Renal cortical epithelial cell (primary cell): ENCODE measurements at places on chromosomes 11 and 22.

GRCh38 chr11:453564-453963 lies 3.5 kb downstream of the PTDSS2 start:
- DNase-seq = no peak

GRCh38 chr11:117300283-117300663 lies 9.1 kb downstream of the BACE1-AS start:
- peak; percentile 48 for DNase-seq

DNA sequence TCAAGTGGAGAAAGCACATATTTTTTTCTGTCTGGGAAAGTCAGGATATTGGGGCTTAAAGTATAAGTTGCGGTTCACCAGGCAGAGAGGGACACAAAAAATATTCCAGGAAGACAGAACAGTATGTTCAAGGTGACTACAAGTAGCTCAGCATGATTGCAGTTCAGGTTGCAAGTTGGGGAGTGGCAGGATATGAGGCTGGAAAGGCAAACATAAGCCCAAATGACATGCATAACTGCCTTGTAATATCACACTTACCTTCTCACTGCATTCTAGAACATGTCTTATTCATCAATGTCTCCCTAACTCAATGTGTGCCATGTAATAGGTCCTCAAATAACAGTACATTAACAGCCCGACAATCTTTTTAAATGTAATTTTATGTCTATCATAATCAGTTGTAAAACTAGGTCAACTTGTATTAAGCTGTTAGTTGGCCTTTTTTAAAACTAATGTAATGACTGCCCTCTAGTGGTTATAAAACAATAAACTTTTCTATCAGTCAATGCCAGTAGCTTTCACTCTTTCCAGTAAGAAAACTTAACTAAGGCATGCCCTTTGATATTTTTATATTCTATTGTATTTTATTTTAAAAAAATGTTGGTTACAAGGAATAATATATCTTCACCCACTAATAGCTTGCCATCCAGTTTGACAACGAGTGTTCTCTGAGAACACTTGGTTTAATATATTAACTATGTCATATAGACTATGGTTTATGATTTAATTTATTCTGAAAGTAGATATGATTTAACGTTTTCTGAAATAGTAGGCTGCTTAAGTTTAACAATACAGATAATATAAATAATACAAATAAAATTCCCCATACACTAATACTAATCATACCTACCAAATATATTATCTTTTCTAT lies 39.4 kb upstream of the CFAP300 start:
- peak; percentile 78 for DNase-seq

GRCh38 chr11:117475716-117476530 lies 148.3 kb downstream of the CEP164 start:
- DNase-seq = no peak

DNA sequence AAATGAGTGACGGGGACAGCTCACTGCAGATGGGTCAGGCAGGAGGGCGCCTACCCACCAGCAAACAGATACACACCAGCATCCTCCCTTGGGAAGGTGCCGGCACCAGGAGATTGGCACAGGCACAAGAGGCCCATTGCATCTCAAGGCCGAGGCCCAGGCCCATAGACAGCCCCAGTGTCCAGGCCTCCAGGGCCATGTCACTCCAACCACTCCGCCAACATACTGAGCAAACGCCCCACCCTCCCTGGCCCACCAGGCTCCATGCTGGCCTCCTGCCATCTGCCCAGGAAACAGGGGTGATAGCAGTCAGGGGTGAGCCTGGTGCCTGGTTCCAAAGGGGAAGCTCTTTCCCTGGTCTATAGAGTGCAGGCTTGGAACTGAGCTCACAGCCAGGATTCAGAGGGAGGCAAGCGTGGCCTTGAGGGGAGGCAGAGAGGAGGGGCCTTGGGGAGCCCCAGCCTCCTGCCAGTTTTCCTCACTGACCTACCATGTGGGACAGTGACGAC lies 34.7 kb downstream of the PISD start:
- DNase-seq = no peak

DNA sequence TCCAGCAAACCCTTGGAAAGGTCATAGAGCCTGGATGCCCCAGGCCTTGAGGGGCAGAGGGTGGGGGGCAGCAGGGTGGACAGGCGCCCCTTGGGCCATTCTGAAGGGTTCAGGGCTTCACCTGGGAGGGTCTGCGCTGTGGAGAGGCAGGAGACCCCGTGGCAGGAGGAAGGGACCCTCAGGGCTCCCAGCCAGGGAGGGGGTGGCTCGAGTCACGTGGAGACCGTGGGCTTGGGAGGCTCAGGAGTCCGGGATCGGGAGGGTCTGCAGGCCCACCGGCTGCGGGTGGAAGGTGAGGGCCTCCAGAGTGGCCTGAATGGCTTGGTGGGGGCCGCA lies 48.5 kb upstream of the A4GALT start:
- no peak for DNase-seq

DNA sequence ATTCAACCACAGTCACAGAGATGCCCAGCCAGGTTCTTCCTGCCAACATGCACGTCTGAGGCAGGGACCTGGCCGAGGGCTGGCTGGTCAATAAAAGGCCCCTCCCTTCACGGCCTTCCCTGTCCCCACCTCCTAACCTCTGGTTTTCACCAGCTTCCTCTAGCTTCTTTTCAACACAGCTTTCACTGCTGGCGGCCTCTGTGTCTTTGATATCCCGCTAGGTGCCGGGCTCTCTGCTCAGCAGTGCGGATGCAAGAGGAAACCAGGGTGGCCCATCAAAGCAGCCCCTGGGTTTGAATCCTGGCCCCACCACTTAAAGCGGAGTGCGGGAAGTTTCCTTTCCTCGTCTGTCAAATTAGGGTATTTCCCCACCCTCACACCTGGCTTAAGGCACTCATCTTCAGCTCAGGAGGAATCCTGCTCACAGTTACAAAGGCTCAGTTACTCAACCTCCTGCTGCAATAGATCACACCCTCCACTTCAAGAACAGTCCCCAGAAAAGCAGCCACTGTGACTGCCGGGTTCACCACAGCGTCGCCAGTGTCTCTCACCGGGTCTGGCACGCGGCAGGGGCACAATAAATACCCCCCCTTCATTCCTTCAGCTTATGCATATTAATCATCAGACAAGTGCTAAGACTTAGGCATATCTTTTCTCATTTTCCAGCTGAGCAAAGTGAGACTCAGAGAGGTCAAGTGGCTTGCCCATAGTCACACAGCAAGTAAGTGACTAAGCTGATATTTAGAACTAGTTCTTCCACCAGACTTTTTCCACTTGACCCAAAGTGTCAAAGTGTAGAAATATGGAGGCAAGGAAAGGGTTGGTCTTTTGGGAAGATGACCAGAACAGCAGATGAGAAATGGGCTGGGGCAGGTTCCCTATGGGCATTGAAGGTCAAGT lies 45.7 kb downstream of the TXN2 start:
- DNase-seq = no peak

DNA sequence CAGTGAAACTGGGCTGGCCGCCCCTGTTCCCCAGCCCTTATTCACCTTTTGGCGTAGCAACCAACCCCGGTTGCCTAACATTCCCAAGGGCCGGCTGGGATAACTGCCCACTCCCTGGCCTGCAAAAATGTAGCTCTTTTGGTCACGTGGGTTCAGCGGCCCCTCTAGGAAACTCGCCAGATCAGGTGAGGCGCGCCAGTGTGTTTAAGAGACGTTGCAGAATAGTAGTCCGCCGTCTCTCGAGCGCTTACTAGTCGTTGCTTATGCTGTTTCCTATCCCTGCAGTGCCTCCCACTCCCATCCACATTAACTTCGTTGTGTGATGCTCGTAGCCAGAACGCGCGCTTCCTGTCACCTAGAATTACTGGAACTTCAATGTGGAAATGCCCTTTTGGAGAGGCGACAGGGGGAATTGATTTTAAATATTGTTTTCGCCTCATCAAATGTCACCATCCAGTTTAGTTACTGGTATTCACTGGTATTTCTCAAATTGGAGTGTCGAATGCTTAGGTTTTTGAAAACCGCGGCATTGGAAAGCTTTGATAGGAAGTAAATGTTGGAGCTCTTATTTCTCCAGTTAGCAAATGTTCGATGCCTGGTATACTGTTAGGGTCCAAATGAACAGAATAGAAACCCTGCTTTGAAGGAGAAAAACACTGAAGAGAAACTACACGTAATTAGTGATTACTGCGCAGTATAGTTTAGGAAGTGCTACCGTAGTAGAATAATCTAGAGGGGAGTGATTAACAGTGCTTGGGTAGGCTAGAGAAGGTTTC lies 823 bp downstream of the CEP57 start:
- peak; percentile 65 for DNase-seq

DNA sequence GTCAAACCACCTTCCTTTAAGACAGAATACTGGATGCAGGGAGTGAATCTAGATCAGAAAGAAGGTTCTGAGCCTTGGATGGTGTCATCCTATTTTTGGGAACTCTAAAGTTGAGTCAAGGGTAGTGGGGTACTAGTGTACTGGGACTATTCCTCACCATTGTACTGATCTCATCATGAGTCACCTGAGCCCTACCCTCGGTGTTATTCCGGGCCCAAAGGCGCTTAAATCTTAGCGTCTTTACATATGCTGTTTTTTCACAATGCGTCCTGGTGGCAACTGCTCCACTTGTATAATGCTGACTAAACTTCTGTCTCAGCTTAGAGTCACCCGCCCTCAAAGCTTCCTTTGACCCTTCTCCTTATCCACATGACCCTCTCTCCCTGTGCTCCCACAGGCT lies 25.3 kb upstream of the PATE1 start:
- no peak for DNase-seq

DNA sequence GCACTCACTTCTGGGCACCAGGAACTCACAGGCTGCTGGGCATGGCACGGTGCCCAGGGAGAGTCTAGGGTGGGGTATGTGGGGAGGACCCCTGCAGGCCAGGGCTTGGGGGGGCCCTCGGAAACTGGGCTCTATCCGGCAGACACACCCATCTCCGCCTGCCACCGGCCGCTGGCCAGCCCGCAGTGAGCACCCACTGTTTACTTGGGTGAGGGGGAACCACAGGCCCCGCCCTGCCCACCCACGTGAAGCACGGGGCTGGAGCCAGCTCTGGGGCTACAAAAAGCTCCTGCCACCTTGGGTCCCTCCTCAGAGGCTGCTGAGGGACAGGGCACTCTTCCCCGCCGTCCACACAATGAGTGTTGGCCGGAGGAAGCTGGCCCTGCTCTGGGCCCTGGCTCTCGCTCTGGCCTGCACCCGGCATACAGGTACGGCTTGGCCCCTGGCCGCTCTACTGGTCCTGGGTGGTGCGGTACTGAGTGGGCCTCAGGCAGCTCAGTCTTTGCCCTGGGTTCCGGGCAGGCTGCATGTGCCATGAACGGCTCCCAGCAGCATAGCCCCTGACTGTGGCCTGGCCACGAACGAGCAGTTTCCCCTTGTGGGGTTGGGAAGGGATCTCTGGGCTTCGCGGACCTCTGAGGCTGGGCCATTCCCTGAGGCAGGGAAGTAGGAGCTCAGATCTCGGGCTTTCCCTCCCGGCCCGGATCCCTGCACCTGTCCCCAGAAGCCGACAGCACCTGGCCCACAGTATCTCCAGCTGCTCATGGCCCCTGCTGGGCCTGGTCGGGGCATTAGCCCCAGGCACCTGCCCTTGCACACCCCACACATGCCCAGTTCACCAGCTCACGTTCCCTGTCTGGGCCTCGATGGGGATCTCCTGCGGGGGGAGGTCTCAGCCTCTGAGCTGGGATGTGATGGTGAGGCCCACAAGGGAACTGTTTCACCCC lies at the start of gene MUC5AC:
Gene MUC5AC (plus strand): TSS at position 309 of the 947 bp plus-strand sequence. CDS start 47 bp downstream, at position 356.
- no peak for DNase-seq

DNA sequence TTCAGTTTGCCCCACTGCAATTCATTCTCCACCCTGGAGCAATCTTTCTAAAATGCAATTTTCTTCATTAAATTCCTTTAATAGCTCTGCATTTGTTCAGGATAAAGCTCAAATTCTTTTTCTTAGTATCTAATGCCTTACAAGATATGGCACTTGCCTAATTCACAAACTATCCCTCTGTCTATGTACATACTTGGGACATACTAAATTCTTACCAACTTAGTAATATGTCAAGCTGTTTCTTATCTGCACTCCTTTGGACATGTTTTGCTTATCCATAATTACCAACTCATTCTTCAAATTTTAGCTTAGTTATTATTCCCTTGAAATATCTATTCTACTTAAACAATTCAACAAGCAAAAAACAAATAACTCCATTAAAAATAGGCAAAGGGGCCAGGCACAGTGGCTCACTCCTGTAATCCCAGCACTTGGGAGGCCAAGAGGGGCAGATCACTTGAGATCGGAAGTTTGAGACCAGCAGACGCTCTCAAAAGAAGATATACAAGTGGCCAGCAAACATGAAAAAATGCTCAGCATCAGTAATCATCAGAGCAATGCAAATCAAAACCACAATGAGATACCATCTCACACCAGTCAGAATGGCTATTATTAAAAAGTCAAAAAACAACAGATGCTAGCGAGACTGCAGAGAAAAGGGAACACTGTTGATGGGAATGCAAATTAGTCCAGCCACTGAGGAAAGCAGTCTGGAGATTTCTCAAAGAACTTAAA lies 96.9 kb downstream of the FAM76B start:
- no peak for DNase-seq

DNA sequence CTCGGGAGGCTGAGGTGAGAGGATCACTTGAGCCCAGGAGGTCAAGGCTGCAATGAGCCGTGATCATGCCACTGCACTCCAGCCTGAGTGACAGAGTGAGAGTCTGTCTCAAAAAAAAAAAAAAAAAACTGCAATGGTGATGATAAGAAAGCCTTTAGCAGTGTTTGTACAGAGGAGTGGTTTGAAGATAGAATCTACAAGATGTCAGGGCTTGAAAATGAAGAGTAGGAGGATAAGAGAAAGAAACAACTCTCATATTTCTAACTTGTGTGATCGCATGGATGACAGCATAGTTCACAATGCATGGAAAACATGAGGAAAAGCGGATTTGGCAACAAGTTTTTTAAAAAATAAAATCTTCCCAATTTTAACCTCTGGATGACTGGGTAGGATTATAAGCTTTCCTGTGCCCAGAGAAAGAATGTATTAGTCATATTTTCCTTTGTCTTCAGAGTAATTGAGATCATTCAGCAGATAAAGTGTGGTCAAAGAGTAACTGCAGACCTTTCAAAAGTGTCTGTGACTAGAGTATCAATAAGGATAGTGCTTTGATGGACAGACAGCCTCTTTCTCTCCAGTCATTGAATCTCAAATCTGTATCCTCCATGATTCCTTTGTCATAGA lies 328.1 kb downstream of the CASP12 start:
- DNase-seq = peak; percentile 57

DNA sequence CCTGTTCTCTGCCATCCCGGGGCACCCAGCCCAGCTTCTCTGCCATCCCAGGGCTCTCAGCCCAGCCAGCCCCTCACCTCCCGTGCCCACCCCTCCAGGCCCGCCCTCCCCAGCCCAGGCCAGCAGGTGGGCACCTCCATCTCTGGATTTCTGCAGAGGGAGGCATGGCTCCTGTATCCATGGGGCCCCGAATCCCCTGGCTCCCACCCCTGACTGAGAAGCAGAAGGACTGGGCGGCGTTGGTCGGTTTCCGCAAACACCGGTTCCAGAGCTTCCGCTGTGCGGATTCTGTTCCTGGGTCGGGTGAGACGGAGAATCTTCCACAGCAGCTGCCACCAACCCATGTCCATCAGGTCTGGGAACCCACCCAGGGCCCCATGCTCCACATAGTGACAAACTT lies 240.3 kb downstream of the BRD1 start:
- DNase-seq = no peak

- no peak for DNase-seq
These were observed 1059.5 kb downstream of the FAM181B start for GRCh38 chr11:81674211-81674610.
